ENCODE measurements at places on chromosomes 3 and 15. TPM values are rescaled to one million over a fixed set of nuclear protein-coding genes. Genes with fewer than 3 reads are reported as not detected.

The MNS1 gene
- total RNA-seq, result 0.66 TPM

The SLC6A20 gene
- not detected for total RNA-seq

The GOLGA8S gene
- 0.13 TPM for total RNA-seq

The CCDC54 gene
- total RNA-seq, result not detected

The COLQ gene
- total RNA-seq, result 3.1 TPM

The HHLA2 gene
- not detected for total RNA-seq

The CDHR4 gene
- total RNA-seq, result not detected

The BOC gene
- total RNA-seq, result 87.2 TPM

The ITIH1 gene
- total RNA-seq, result not detected

- no peak overlapping the region for H3K4me3 ChIP-seq
- H3K27me3 ChIP-seq, result no peaks in the 10 kb centered on the region
- peak; percentile 42 for DNase-seq
- peaks cover 14% of the 10 kb centered on the region for H3K4me1 ChIP-seq
- no peak overlapping the region for H3K27ac ChIP-seq
These were observed 3.0 kb upstream of the SHC4 start for GRCh38 chr15:48966595-48967301.

DNA sequence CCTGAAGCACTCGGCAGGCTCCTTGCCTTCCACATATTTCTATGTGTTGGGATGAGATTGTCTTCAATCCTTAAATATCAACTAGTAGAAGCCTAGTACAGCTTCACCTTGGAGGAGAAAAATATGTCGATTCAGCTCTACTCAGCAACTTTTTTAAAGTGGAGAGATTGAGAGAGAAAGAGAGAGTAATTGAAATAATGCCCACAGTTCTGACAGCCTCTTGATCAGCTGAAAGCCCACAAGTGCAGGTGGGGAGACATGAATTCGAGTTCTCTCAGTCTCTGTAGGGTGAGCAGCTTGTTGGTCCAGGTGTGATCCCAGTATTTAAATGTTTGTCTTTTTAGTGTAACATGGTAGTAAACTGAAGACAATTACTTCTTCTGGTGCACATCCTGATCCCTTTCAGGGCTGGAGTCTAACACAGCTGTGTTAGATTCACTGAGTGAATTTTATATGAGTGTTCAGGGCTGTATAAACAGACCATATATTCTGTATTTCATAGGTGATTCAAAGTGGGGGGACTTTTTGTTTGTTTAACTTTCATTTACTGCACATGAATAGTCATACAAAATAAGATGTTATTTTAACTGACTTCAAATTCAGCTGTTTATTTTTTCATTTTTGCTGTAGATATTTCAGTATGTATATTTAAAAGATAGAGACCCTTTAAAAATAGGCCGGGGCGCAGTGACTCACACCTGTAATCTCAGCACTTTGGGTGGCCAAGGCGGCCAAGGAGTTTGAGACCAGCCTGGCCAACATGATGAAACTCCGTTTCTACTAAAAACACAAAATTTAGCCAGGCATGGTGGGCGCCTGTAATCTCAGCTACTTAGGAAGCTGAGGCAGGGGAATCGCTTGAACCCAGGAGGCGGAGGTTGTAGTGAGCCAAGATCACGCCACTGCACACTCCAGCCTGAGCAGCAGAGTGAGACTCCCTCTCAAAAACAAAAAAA is 64.0 kb downstream of the ST6GAL1 start:
- H3K4me3 ChIP-seq, result no peak overlapping the region
- no peaks in the 10 kb centered on the region for H3K27me3 ChIP-seq
- H3K36me3 ChIP-seq, result no peaks in the 10 kb centered on the region
- H3K4me1 ChIP-seq, result no peaks in the 10 kb centered on the region

DNA sequence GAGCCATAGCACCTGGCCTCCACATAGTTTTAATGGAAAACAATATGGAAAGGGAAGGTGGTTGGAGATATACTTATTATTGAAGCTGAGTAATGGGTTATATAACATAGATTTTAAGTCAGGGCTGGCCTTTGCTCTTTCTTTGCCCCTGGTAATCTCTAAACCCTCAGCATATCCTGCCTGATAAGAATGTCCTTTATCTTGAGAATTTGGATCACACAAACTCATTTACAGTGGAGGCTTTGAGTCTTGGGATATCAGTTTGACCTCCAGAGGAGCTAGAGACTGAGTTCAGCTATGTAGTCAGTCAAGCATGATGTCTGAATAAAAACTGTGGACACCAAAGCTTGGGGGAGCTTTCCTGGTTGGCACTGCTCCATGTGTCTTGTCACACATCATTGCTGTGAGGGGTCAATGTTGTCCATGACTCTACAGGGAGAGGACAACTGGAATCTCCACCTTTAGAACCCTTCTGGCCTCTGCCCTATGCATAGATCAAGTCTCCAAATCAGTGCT is 9.0 kb upstream of the C3orf33 start:
- no peaks in the 10 kb centered on the region for H3K27me3 ChIP-seq
- no peak overlapping the region for H3K4me3 ChIP-seq
- no peak for DNase-seq
- no peaks in the 10 kb centered on the region for H3K4me1 ChIP-seq

- H3K27me3 ChIP-seq, result no peaks in the 10 kb centered on the region
- DNase-seq, result no peak
- no peaks in the 10 kb centered on the region for H3K36me3 ChIP-seq
- no peaks in the 10 kb centered on the region for H3K4me1 ChIP-seq
These were observed 26.4 kb upstream of the TSPAN3 start for GRCh38 chr15:77097248-77097721.

DNA sequence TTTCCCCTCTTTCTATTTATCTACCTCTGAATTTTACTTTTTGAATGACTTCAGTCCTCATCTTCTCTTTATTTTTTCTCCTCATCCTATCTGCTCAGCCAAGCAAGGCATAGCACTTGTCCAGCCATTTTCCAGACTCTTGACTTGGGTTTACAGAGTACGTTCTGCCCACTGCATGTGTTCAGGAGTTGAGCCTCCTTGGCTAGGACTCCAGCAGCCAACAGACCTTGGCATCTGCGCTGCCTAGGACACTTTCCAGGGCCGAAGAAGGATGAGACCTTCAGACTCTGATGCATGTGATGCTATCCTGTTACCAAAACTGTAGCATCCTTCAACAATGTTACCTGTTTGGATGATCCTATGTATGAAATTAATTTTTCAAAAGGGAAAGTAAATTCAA is 59.7 kb downstream of the HES1 start:
- no peak overlapping the region for H3K4me3 ChIP-seq
- H3K27me3 ChIP-seq, result no peaks in the 10 kb centered on the region
- no peak for DNase-seq
- no peak overlapping the region for H3K27ac ChIP-seq

GRCh38 chr15:47570881-47571640 is 146.2 kb upstream of the SEMA6D start:
- no peak for DNase-seq
- no peaks in the 10 kb centered on the region for H3K4me1 ChIP-seq
- no peak overlapping the region for H3K4me3 ChIP-seq

GRCh38 chr3:71684046-71684756 is 41.0 kb downstream of the EIF4E3 start:
- no peak overlapping the region for H3K27ac ChIP-seq
- H3K4me3 ChIP-seq, result no peak overlapping the region
- peaks cover 62% of the 10 kb centered on the region for H3K4me1 ChIP-seq
- H3K27me3 ChIP-seq, result no peaks in the 10 kb centered on the region
- no peak for DNase-seq
- H3K36me3 ChIP-seq, result peaks cover 17% of the 10 kb centered on the region

GRCh38 chr3:121651684-121652083 is 9.0 kb downstream of the HCLS1 start:
- no peak overlapping the region for H3K27ac ChIP-seq
- DNase-seq, result no peak

DNA sequence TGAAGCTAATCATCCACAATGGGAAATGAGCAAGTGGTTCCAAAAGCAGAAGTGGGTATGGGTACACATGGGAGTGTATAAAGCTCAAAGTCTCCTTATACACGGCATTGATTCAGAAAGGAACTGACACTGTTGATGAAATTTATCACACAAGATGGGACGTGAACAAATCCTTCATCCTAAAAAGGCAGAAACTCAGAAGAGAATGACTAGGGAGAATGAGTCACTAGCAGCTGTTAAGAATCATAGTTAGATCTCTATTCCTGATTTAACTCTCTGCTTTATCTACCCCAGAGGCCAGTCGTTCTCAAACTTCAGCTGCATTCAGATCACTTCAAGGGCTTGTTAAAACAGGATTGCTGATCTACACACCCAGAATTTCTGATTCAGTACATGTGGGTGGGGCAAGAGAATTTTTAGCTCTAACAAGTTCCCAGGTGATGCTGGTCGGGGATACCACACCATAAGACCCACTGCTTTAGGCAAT is 97.7 kb upstream of the PHLDB2 start:
- H3K27ac ChIP-seq, result peak overlapping the region; percentile 80
- H3K4me1 ChIP-seq, result peaks cover 35% of the 10 kb centered on the region
- H3K27me3 ChIP-seq, result no peaks in the 10 kb centered on the region

DNA sequence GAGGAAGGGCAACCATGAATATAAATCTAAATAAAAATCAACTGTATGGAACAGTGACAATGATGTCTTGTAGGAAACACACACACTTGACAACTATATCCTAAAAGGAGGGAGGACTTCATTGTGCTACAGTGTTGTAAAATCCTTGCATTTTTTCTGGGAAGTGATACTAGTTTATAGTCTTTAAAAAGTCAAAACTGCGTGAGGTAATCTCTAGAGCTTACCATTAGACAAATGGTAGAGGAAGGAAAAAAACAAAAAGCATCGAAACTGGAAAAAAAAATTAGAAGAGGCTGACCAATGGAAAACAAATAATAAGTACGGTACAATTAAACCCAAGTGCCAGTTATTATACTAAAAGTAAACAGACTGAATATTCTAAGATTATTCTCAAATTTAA is 38.7 kb downstream of the CHSY1 start:
- H3K27ac ChIP-seq, result no peak overlapping the region
- no peak for DNase-seq
- H3K36me3 ChIP-seq, result no peaks in the 10 kb centered on the region
- peaks cover 61% of the 10 kb centered on the region for H3K4me1 ChIP-seq
- no peak overlapping the region for H3K4me3 ChIP-seq

- no peak overlapping the region for H3K27ac ChIP-seq
- no peaks in the 10 kb centered on the region for H3K36me3 ChIP-seq
- H3K27me3 ChIP-seq, result no peaks in the 10 kb centered on the region
- H3K4me3 ChIP-seq, result no peak overlapping the region
- no peak for DNase-seq
These were observed 43.1 kb upstream of the NMD3 start for GRCh38 chr3:161177991-161178390.

DNA sequence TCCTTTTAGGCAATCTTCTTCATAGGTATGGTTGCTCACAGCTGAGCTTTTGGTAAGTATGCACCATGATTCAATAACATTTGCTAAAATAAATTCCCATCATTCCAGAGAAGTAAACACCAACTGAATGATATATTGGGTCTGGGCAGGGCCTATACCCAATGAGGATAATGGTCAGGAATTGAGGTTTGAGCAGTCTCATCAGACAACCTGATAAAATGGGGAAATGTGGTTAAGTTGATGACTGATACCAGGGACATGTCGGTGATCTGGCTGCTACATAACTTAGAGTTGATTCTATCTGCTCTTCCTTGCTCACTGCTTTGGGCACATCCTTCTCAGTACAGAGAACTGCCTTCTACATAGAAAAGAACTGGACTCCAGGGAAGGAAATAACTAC is 92.9 kb downstream of the GPR156 start:
- H3K36me3 ChIP-seq, result no peaks in the 10 kb centered on the region
- no peak for DNase-seq
- no peaks in the 10 kb centered on the region for H3K4me1 ChIP-seq
- no peak overlapping the region for H3K27ac ChIP-seq
- H3K27me3 ChIP-seq, result no peaks in the 10 kb centered on the region
- H3K4me3 ChIP-seq, result no peak overlapping the region

- no peak for DNase-seq
- no peak overlapping the region for H3K4me3 ChIP-seq
- no peak overlapping the region for H3K27ac ChIP-seq
- no peaks in the 10 kb centered on the region for H3K36me3 ChIP-seq
These were observed 78.7 kb downstream of the ISG20 start for GRCh38 chr15:88717382-88718031.

- DNase-seq, result no peak
- no peaks in the 10 kb centered on the region for H3K36me3 ChIP-seq
- no peak overlapping the region for H3K4me3 ChIP-seq
These were observed 404.4 kb downstream of the PTPRG start for GRCh38 chr3:61965770-61966131.

GRCh38 chr15:68623301-68623892 is 44.6 kb downstream of the CORO2B start:
- peaks cover 29% of the 10 kb centered on the region for H3K4me1 ChIP-seq
- no peaks in the 10 kb centered on the region for H3K27me3 ChIP-seq
- no peak overlapping the region for H3K4me3 ChIP-seq
- no peaks in the 10 kb centered on the region for H3K36me3 ChIP-seq
- H3K27ac ChIP-seq, result peak overlapping the region; percentile 40

DNA sequence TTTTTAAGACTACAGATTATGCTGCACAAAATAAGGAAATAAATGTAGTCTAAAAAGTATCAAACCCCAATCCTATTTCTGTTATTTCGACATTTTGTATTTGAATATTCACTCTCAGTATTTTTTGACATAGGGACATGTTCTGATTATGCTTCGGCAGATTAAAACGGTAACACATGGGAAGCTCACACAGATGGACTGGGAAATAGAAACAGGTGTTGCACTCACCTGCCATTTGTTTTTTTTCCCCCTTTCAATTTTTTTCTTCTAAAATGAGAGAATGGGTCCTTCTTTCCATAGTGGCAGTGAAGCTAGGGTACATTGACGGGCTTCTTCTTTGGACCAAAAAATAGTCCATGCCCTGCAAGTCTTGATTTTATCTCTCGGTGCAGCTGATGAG is 163.1 kb downstream of the MYRIP start:
- H3K27me3 ChIP-seq, result no peaks in the 10 kb centered on the region
- no peak overlapping the region for H3K4me3 ChIP-seq
- DNase-seq, result no peak
- no peaks in the 10 kb centered on the region for H3K4me1 ChIP-seq

DNA sequence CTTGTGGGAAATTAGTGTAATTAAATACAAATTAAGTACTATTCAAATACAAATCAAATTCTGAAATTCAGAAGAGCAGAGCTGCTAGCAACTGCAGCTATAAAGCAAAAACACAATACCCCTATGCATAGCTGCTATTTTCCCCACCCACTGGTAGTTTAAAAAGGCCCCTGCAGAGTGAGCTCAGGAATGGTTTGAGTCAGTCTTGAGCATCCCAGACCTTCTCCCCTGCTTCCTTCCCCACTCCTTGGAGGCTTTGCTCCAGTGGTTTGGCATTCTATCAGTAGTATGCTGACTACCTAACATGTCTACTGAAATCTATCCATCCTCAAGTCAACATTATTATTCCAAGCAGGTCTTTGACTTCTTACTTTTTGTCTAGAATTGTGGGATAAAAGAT is 53.0 kb downstream of the EFHB start:
- no peaks in the 10 kb centered on the region for H3K36me3 ChIP-seq
- no peak overlapping the region for H3K4me3 ChIP-seq
- no peaks in the 10 kb centered on the region for H3K27me3 ChIP-seq
- H3K27ac ChIP-seq, result no peak overlapping the region
- H3K4me1 ChIP-seq, result no peaks in the 10 kb centered on the region
- DNase-seq, result no peak

GRCh38 chr3:72338942-72339669 is 509.1 kb downstream of the SHQ1 start:
- no peaks in the 10 kb centered on the region for H3K27me3 ChIP-seq
- peaks cover 41% of the 10 kb centered on the region for H3K4me1 ChIP-seq
- no peaks in the 10 kb centered on the region for H3K36me3 ChIP-seq
- H3K4me3 ChIP-seq, result no peak overlapping the region
- no peak for DNase-seq
